Esophagus muscularis mucosa (tissue), 4 donors: ENCODE measurements at places on chromosomes 1 and 21. TPM values are rescaled to one million over a fixed set of nuclear protein-coding genes. Genes with fewer than 3 reads are reported as not detected.

DNA sequence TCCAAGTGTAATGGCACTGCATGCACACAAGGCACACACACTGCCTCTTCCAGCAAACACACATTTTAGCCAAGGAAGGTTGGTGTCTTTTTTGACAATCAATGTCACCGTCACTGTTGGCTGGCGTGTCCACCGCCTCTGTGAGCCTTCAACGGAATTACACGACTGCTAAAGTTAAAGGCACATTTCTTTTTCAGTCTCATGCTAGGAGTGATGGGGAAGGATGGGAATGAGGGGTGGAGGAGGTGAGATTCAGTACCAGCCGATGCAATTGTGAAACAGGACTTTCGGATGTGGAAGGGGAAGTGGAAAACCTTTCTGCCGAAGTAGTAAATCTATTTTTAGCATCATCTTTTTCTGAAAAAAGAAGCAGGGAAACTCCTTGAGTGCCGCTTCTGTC lies 1.4 kb downstream of the ELAVL4 start:
- DNase-seq = no peak

- no peak for DNase-seq
Observed at GRCh38 chr1:66521721-66522365, 12.1 kb upstream of the SGIP1 start.

DNA sequence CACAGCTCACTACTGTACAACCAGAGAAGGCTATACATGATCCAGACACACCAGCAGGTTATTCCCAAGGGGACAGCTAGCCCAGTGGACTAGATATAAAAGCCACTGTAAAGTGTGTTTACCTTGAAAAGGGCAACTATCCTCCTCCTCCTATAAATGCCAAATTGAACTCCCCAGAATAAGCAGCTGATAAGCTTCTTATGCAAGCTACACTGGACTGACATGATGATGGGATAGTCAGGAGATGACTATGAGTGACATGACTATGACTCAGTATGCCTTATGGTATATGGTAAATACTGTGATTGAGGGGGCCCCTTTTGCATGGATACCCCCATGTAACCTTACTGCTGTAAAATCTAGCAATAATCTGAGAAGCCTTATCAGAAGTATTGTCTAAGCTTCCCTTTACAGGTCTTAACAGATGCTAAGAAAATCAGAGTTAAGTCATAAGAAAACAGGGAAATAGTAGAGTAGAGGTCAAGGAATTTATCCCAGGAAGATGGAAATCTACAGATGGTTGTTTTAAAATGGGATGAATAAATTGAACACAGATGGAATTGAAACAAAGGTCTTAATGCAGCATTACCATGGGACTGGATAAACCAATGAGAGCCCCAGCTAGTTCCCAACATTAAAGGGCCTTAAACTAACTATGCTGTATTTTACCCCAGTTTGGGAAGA lies 55.8 kb downstream of the TRIM33 start:
- no peak for DNase-seq

RGS16 gene
- total RNA-seq = 1.9 TPM

DNA sequence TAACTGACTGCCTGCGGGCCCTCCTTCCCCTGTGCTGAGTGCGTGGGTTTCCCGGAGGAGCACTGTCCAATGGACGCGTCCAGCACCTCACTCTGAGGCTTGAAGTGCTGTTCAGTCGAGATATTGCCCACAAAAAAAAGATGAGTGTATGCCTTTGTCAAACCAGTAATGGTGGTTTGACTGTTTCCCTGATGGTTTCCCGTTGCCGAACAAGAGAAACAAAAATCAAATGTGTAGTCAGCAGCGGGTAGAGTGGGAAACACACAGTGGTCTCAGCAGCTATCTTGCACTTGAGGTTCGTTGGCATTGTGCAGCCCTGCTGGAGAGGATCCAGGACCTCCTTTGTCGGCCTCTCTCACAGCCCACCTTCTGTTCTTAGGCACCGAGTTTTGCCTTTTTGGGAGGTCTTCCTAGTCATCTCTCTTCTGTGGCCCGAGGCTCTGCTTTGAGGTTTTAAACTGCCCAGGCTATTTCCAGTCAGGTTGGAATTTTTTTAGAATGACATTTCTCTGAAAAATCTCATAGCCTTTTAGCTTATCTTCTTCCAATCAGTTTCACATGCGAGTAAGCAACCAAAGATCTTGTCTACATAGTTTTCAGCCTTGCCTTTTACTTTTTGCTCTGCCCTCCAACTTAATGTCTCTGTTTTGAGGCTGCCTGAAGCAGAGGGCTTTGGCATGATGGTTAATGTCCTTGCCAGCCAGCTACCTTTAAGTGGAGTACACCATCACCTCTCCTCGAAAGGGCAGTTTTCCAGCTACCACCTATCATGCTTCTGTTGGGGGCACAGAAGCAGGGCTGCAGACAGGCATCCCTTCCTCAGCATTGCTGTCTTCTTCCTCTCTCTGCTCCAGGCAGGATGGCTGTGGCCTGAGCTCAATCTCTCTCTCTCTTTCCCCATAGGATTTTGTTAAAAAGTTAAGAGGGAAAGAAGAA lies 132.3 kb downstream of the URB2 start:
- peak; percentile 62 for DNase-seq

FCER1A gene
- total RNA-seq = 8.3 TPM

DNA sequence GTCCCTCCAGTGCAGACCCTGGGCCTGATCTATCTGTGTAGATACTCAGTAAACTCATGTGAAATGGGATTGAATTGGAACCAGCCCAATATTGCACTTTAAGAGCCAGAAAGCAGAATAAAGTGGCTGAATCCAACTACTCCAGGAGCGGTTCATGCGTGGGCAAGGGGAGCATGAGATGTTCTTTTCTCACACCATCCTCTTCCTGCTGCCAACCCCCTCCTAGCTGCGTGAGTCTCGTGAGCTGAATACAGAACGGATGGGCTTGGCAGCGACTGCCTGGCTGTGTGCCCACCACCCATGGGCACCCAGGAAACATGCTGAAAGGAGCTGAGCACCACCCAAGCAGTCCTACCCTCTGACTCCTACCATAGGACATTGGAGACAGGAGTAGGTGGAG lies 128.3 kb downstream of the ELAVL4 start:
- DNase-seq = no peak

SPRR1B gene
- not detected for total RNA-seq

S100A12 gene
- total RNA-seq = not detected
